Stimulated activated CD8-positive, alpha-beta memory T cell treated with anti-CD3 and anti-CD28 coated beads, Interleukin-15, amount 100 ng/mL, for 4 hours (primary cell): ENCODE measurements at places on chromosomes 7 and 10.
A peak's percentile ranks its signal among the peaks of the same experiment; 100 is the strongest.

DNA sequence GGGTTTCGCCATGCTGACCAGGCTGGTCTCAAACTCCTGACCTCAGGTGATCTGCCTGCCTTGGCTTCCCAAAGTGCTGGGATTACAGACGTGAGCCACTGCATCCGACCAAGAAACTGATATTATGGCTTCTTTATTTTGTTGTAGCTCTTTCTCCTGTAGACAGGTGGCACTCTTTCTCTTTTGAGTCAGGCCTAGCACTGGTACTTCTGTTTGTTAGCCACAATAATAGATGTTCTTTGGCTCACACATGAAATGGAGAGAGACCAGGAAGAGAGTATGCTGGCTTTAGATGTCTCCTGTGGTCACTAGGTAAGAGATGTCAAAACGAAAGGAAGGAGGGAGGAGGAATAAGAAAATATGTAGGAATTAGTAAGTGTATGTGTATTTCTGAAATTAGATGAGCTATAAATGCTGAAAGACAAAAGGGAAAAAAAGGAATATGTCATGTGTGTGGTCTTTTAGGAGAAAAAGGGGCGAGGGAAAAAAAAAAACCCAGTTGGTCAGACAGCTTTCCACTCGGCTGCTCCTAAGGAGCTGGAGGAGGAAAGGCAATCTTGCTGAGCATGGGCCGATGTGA, 78.7 kb downstream of the CLEC2L start:
- DNase-seq = no peak

GRCh38 chr7:47473499-47474210, 108.3 kb downstream of the TNS3 start:
- no peak for DNase-seq

- no peak for DNase-seq
Observed at GRCh38 chr10:129793479-129793878, 170.6 kb downstream of the EBF3 start.

GRCh38 chr10:12510501-12510941, 161.2 kb downstream of the CAMK1D start:
- DNase-seq = no peak

GRCh38 chr10:3217853-3218252, 45.3 kb upstream of the PITRM1 start:
- DNase-seq = no peak

DNA sequence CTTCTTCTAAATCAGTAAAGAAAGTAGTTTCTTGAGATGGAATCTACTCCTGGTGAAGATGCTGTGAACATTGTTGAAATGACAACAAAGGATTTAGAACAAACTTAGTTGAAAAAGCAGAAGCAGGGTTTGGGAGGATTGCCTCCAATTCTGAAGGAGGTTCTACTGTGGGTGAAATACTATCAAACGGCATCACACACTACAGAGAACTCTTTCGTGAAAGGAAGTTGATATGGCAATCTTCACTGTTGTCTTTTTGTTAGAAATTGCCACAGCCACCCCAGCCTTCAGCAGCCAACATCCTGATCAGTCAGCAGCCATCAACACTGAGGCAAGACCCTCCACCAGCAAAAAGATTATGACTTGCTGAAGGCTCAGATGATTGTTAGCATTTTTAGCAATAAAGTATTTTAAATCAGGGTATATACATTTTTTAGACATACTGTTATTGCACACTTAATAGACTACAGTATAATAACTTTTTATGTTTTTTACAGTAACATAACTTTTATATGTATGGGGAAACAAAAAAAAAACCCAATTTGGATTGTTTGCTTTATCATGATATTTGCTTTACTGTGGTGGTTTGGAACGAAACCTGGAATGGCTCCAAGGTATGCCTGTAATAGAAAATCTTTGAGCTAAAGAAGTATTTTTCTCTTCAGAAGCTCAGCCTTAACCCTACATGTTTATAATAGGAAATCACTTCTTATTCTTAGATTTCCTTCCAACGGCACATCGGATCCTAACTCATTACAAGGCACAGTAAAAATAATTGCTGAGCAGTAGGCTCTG, 257.3 kb downstream of the LRMDA start:
- DNase-seq = no peak

GRCh38 chr7:28041508-28042314, 138.9 kb downstream of the JAZF1 start:
- no peak for DNase-seq

GRCh38 chr10:86365346-86366032, 1.1 kb downstream of the GRID1 start:
- no peak for DNase-seq

DNA sequence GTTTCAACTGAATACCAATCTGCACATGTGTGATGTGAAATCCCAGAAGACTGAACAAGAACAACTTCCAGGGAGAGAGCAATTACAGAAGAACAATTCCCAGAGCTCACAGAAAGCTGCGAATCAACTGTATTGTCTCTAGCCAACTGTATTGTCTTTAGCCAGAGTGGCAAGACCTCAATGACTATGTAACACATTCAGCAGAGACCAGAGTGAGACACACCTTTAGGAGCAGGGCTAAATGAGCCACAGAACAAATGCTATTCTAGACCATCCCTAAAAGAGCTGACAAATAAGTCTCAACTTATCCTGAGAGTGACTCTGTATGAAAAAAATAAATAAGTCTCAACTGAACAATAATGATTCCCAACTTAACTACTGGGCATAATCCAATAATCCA, 72.0 kb downstream of the KMT2C start:
- DNase-seq = no peak

DNA sequence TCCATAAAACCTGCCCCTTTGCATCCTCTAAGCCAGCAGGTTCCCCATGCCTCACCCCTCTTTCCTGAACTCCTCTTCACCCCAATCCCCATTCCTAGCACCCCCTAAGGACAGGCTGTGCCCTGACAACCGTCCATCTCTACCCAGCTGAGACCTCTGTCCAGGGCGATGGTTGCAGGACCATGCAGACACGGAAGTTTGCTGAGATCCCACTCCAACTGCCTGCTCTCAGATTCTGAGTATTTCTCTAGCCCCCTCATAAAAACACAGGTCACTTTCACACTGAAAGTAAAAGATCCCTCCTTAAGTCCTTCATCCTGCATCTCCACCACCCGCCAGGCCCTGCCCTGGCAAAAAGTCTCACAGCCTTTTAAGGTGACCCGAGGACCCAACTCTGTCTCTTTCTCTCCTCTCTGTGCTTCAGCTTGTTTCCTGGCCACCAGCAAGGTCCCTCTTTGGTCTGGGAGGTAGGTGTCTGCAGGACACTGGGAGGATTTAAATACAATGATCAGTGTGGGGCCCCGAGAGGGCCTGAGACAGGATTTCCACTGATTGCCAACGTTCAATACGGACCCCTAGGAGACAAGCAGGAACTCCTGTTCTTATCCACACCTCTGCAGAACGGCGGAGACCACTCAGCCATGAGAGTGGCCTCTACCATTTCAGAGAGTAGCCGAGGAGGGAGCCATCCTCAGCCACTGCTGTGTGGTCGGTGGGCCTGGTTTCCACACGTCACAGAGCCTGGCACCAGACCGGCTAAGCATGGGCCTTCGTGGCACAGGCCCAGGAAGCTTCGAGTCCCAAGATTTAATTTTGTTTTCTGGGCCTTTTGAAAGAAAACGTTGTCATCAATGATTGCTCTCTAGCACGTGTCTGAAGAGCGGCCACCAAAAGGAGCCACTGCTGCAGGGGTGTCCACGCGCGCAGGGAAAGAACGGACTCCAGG, 27.9 kb downstream of the CALML3 start:
- DNase-seq = no peak

- no peak for DNase-seq
Observed at GRCh38 chr10:81928119-81928518, 53.1 kb downstream of the NRG3 start.

DNA sequence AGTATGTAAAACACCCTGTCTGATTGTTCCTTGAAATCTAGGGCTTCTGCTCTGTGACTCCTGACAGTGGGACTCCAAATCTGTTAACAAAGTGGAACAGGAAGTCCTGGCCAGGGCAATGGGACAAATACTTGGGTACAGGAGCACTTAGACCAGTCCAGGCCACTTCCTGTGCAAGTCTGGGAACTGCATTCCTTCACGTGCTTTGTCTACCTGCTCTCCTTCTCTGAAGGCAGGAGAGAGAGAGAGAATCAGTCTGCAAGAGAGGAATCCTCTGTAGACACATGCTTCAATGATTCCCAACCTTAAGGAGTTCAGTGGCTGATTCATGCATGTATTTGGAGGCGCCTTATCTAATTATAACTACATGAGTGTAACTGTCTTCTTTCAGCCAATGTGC, 530.2 kb downstream of the GATA3 start:
- no peak for DNase-seq

- no peak for DNase-seq
Observed at GRCh38 chr10:79941585-79942210, 7.2 kb downstream of the SFTPD start.

GRCh38 chr7:36157527-36158320, 4.7 kb downstream of the EEPD1 start:
- DNase-seq = no peak

- peak; percentile 3 for DNase-seq
Observed at GRCh38 chr7:83162402-83163256, at the start of gene PCLO. TSS of gene PCLO (minus strand) at chr7:83162884. CDS start at chr7:83162592, 292 bp downstream.

GRCh38 chr7:74572301-74572979, 85.1 kb upstream of the GTF2I start:
- DNase-seq = no peak

- no peak for DNase-seq
Observed at GRCh38 chr7:24026351-24026750, 257.6 kb upstream of the NPY start.

DNA sequence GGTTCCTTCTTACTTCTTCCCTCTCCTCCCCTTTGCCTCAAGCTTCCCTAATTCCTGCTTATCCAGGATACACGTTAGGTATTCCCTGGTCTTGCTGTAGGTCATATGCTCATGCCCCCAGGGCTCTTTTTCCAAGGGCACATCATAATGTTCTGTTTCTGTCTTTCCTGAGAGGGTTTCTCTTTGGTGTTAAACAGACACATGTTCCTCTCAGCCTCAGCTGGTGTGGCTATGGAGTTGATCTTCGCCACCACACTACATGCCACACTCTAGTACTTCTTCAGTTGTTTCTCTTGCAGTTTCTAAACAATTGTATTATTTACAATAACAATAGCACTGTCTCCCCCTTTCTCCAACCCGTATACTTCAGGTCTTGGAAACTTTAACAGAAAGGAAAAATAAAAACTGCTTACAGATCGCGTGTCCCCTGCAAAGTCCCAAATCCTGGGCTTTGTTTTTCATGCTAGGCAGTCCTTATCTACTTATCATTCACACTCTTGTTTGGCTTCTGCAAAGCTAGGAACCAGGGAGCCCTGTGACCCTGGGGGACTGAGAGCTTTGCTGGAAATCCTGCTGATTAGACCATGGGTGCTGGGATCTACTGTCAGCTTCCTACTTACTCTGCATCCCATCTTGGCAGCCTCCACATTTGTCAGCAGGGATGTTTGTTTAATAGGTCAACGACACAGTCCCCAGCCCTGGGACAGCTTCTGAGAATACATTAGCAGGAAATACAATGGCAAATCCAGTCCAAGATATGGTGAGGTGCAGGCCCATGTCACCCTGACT, 193.9 kb upstream of the BMPER start:
- no peak for DNase-seq

GRCh38 chr7:148589640-148590039, 926 bp upstream of the C7orf33 start:
- DNase-seq = no peak
